Dorsolateral prefrontal cortex (tissue), 122 donors: ENCODE measurements at places on chromosomes 13 and 19.
A peak's percentile ranks its signal among the peaks of the same experiment; 100 is the strongest.

DNA sequence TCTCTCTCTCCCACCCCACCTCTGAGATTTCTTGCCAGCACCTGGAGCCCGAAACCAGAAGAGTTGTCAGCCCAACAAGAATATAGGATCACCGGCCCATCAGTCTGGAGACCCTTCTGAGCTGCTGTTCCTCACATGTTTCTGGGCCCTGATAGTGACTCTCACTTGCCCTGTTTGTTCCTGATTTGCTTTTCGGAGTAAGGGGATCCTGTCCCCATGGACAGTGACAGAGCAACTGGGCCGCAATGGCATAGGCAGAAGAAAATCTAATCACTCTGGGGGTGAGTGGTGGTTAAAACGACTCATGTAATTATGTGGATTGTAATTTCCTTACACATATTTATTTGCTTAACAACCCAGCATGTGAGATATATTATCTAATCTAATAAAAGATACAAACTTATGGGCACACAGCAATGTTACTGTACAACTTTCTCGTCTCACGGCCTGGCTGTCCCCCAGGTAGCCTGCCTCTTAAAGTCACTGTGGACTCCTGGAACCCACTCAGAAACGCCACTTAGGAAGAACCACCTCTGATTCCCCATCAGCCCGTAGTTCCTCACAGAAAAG, 663 bp upstream of the SMAD9 start:
- no peak for DNase-seq

DNA sequence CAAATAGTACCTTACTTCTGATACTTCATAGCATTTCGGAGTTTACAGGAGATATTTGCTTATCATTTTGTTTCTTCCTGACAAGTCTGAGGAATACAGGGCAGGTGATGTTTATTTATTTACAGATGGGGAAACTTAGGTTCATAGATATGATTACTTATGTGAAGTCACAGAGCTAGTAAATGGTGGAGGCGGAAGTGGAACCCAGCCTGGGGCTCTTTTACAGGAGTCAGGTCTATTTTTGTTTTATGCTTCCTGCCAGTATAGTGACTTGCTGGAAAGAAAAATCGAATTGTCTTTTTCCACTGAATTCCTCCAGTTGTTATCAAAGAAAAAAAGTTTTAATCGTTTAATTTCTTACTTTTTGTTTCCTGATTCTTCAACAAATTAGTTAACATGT, 66.5 kb downstream of the DGKH start:
- DNase-seq = no peak

- peak; percentile 31 for DNase-seq
These were observed 71.8 kb downstream of the STARD13 start for GRCh38 chr13:33213797-33214196.

DNA sequence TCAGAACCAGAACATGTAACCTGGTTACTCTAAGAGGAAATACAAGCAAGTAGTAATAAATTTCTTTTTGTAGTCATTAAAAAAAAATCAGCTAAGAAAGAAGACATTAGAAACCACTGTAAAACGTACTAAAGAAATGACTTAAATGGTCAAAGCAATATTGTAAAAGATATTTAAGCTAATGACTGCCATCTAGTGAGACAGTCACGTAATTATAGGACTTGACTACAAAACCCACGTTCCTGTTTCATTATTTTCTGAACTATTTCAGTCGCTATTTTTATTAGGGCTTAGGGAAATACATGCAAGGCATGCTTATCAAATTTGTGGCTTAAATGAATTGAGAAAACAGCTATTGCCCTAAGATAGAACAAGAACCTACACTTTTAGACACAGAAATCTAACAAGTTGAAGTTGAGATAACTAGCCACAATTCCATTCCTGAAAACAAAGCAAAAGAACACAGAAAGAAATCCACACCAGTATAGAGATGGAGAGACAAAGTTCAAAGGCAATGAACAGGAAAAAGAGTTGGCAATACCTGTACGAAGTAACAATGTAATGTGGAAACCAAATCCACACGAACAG, 17.9 kb downstream of the ALG5 start:
- no peak for DNase-seq

GRCh38 chr13:113560645-113561416, 23.7 kb upstream of the TFDP1 start:
- DNase-seq = peak; percentile 8

DNA sequence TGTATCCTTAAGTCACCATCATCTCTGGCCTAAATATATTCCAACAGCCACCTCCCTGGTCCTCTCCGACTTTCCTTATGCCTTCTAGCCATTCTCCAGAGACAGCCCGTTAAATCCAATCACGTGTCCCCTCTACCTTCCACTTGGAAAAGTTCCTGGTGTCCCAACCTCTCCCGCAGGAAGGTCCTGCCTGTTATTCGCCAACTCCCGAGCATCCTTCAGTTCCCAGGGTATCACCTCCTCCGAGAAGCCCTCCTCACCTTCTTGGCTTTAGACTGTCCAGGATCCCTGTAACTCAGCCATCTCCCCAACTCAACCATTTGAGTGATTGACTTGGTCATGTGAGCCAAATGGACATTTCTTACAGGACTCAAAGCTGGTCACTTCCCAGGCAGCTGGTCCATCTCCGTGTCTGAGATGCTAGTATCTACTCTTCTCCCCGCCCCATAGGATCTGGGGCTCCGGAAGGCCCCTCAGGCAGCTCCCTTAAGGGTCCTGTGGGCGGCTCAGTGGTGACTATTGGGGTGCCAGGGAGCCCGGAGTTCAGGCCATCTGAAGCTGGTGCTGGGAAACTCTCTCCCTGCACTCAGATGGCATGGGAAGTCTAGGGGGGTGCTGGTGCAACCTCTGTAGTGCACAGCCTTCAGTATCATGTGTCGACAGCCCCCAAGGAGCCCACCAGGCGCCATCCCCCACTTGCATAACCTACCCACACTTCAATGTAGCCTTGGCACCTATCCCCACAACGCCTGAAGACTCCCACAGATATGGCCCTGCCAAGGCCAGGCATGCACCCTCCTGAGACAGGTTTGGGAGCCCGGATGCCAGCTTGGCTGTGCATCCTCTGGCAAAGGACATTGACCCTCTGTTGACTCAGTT, 27.9 kb upstream of the NANOS3 start:
- no peak for DNase-seq

DNA sequence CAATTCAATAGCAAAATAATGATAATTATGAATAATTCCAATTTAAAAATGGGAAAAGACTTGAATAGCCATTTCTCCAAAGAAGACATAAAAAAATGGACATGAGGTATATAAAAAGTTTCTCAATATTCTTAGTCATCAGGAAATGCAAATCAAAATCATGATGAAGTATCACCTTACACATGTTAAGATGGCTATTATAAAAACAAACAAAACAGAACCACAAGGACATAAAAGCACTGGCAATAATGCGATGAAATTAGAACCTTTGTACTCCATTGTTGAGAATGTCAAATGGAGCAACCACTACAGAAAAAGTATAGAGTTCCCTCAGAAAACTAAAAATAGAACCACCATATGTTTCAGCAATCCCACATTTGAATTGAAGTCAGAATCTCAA, 1186.1 kb downstream of the SLITRK5 start:
- no peak for DNase-seq

GRCh38 chr13:23995283-23996073, 98.2 kb upstream of the C1QTNF9B start:
- no peak for DNase-seq

DNA sequence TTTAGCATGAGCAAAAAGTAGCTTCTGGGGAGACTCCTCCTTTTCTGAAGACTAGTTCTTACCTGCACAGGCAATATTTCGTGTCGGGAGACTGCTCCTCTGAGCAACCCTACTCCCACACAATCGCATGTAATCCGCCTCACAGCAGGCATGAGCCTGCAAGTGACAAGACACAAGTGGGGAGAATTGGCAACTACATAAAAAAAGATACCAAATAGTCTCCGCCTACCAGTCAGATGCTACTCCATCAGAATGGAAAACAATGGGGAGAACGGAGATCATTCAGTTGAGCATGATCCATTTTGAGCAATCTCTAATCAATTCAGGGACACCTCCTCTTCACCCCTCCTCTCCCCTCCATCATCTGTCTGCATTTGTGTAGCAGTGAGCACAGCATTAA, 321.0 kb downstream of the COG6 start:
- no peak for DNase-seq
